Progenitor cell of endocrine pancreas (in vitro differentiated cells): ENCODE measurements at places on chromosomes 13 and 19. TPM values are rescaled to one million over a fixed set of nuclear protein-coding genes. Genes with fewer than 3 reads are reported as not detected.

Gene TEKTIP1
- 3.8 and 4.0 TPM in 2 replicates for total RNA-seq

Gene LPAR2
- 164 and 170 TPM in 2 replicates for total RNA-seq

Gene RFPL4A
- total RNA-seq: not detected in 2 replicates

Gene TMEM161A
- total RNA-seq: 38.8 and 42.3 TPM in 2 replicates

Gene MAST1
- 5.3 and 5.9 TPM in 2 replicates for total RNA-seq

Gene SIGLEC14
- total RNA-seq: not detected in 2 replicates

DNA sequence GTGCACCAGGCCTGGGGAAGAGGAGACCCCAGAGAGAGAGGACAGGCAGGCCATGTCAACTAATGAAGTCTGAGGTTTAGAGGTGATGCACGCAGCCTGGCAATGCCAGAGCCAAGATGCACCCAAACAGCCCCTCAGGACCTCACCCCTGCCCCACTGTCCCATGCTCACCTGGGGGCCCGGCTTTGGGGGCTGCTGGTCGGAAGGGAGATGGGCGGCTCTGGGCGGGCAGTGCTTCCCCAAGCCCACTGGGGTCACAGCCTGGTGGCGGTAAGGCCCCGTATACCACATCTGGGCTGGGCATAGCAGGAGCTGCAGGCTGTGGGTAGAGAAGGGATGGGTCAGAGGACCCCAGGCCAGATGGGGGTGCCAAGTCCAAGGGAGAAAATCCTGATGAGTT is 8.6 kb upstream of the TMEM161A start:
- DNase-seq: no peak

DNA sequence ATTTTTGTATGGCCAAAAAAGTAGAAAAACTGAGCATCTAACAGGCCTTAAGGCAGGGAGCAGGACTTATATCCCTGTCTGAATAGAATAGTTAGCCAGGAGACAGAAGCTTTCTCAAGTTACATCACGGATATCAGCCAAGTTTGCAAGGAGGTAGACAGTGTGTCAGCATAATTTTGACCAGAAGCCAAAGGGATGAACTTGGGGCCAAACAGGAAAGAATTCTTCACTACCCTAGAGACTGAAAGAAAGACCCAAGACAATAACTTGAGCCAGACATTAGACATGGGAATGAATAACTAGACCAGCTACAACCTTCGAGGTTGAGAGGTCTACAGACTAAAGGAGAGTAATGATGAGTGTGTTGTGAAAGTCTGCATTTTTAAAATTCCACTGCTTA is 48.1 kb upstream of the PCDH9 start:
- DNase-seq: no peak

DNA sequence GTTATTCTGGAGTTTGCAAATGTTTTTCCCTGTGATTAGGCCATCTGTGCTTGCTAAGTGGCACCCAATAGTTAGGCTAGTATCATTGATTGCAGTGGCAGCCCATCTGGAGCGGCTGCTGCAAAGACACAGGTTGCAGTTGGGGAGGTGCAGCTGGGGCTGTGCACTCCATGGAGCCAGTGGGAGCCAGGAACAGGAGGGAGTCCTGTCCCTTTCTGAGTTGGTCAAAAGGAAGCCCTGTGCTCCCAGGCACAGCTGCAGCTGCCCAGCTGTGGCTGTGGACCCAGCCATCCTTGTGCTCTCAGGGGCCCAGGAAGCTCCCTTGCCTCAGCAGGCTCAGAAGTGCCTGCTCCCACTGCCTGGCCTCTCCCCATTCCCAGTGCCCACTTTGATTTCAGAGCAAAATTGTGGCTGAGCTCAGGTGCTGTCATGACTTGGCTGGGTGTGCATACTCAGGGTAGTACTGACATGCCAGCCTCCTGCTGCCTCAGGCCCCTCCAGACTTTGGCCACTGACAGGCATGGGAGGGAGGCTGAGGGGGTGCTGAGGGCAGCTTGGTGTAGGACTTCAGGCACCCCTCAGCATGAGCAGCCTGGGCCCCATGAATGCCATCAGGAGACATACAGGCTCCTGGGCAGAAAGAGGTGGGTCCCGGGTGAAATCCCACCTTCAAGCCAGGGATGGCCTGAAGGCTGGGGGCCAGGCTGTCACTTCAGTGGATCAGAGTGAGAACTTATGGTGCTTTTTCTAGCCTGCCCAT is 270.6 kb downstream of the PCDH20 start:
- no peak for DNase-seq

DNA sequence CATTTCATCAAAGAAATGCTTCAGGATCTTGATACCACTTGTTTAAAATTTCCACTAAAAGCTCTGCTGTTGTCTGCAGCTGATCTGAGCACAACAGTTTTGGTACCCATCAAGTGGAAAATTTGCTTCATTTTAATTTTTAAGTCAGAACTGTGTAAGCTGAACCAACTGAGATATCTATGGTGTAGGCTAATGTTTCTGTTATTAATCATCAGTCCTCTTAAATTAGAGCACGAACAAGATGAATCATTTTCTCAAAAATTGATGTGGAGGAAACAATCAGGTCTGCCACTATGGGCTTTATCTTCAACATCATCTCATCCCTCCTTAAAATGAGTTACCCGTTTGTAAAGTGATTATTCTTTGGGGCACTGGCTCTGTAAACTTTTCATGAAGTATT is 221.5 kb upstream of the NBEA start:
- DNase-seq: no peak

- no peak for DNase-seq
Measured at GRCh38 chr19:610801-611480, 21.3 kb downstream of the HCN2 start.

DNA sequence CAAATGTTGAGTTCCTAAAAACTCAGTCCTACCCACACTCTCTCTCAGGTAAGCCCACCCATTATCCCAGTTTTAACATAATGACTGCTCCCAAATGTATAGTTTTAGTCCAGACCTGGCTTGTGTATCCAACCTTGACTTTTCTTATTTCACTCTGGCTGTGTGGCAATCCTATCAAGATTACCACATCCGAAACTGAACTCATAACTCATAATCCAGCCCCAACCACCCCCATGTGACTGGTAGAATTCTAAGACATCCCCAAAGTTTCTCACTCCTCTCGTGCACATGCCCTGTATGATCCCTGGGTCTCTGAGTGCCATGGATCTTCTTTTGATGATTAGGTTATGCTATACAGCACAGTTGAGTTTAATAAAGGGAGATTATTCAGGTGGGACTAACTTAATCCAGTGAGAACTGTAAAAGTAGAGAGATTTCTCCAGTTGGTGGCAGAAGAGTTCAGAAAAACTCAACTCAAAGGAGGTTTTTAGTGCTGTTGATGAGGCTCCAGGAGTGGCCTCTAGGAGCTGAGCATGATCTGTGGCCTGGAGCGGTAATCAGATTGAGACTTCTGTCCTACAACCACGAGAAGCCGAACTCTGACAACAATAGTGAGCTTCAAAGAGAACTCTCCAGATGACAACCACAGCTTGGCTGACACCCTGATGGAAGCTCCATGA is 413.4 kb downstream of the ZNF536 start:
- no peak for DNase-seq

DNA sequence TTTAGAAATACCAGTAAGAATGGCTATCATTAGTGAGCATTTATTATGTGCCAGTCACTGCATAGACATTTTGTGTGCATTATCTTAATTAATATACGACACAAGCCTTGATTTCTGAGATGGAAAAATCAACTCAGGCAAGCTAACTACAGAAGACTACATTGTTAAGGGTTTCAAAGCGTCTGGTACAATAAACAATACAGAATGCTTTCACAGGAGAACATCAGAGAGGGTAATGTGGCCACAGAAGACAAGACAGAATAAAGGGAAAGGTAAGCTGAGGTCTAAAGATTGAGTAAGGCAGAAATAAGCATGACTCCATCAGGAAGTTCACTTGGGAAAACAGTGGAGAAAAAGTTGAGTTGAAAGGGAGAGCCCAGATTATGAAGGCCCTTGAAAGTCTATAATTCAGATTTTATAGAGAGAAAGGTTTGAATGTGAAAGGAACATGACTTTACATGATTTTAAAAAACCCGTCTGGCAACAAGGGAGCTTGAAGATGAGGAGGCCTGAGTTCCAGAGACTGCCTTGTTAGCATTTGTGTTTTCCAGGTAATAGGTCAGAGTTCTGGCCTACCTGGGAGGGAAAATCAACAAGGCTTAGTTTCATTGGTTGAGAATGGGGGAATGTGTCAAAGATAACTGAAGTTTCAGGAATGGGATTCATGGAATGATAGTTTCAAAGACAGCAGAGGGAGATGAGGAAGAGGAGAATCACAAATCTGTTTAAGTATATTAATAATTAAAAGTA is 1.8 kb upstream of the MBNL2 start:
- DNase-seq: no peak

- no peak for DNase-seq
Measured at GRCh38 chr19:53532362-53532761, 5.6 kb upstream of the ZNF331 start.

DNA sequence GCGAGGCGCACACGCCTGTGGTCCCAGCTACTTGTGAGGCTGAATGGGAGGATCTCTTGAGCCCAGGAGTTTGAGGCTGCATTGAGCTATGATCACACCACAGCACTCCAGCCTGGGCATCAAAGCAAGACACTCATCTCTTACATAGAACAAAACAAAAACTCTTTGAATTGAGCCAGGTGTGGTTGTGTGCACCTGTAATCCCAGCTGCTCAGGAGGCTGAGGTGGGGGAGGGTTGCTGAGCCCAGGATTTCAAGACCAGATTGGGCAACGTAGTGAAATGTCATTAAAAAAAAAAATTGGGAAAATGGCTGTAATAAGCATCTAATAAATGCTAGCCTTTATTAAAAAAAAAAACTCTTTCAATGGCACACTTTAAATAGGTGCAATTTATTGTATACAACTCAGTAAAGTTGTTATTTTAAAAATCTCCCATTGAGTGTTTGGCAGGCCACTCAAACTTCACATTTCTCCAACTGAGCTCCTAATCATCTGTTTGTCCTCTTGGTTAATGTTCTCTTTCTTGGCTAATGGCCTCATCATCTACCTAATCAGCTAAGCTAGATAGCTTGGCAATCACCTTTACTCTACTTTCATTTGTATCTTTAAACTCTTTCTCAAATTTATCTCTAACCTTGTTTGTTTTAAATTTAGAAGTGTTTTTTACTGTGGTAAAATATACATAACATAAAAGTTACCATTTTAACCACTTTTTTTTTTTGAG is 28.1 kb upstream of the HMGB1 start:
- DNase-seq: no peak

GRCh38 chr13:50909605-50910484 is at the start of gene RNASEH2B:
Gene RNASEH2B (plus strand): TSS chr13:50909791. CDS start chr13:50910077, 286 bp downstream.
- DNase-seq: peak; percentile 69

DNA sequence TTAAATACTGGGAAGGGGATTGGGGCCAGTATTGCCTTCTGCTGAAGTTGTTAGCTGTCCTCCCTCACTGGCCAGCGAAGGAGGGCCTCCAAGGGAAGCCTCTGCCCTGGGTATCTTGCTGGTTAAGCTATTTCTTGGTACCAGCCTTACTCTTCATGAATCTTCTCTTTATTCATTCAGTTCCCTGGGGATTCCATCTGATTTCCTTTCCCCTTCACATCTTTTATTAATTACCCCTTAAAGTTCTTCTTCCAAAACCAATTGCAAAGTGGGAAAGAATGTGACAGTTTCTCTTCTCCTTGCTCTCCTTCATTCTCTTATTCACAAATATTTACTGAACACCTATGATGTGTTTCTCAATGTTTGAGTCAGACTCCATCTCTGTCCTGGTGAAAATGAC is 36.7 kb upstream of the STK24 start:
- no peak for DNase-seq

DNA sequence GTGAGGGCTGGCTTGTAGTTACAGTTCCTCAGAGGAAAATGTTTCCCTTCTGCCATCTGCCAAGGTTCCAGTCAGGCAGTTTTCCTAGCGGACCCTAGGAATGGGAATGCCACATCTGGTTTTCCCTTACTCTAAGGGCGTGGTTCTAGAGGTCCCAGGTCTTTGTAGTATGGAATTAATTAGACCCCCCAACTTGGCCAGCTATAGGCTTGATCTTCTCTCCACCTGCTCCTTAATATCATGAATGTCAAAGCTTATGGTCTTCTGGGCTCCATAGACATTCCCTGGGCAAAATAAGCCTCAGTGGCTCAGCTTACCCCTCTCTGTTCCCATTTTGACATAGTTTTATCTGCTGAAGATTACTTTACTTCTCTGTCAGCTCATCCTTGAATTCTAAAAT is 70.0 kb downstream of the ZNF568 start:
- no peak for DNase-seq

- DNase-seq: no peak
Measured at GRCh38 chr19:27966390-27966816, 1246.5 kb downstream of the UQCRFS1 start.

DNA sequence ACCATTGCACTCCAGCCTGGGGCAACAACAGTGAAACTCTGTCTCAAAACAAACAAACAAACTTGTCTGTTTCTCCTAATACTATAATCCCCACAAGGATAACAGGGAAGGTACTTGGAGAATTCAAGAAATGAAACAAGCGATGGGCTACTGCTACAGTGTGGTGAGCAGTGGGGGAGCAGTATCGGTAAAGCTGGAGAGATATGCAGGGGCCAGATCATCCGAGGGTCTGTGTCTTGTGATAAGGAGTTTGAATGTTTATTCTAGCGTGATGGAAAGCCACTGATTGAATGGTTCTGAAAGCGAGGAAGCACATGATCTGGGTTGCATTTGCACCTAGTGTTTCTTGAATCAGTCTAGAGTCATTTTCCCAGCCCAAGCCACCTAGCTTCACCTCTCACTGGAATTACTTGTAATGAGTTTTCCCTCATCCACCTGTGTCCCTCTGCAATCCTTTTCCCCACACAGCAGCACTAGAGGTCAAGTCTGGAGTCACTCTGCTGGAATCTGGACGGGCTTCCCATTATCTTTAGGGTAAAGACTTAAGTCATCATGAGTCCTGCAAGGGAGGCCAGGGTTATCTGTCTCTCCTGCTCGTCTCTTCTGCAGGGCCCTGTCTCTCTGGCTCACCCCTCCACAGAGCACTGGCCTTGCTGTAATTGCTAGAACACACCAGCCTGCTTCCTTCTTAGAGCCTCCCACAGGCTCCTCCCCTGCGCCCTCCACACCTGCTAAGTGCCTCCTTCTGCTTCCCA is 162.3 kb downstream of the KLF5 start:
- no peak for DNase-seq

- DNase-seq: no peak
Measured at GRCh38 chr13:113499936-113500335, 9.4 kb upstream of the DCUN1D2 start.

DNA sequence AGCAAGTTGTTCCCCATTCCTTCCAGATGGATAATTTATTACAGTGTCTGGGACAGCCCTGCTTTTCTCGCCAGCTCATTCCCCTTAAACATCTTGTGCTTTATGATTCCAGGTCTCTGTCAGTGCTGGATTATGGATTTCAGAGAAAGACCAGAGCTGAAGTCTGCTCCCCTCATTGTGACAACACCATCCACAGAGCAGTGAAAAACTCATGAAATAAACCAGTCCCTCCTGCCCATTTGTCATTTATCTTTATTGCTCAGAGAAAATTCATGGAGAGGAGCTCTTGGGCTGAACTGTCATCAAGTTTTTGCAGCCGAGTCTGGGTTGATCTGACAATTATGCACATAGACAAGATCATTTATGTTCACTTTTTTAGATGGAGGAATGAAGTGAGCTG is 92.7 kb upstream of the GPR12 start:
- DNase-seq: no peak

DNA sequence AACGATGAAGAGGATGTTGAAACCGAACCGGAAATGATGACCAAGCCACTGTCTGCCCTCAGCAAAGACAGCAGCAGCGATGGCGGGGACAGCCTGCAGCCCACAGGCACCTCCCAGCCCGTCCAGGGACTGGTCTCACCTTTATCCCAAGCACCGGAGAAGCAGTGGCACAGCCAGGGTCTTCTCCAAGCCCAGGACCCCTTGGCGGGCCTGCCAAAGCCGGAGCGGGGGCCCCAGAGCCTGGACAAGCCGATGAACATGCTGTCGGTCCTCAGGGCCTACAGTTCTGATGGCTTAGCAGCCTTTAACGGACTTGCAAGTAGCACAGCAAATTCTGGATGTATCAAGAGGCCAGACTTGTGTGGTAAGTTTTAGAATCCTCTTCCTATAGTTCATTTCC is 177.0 kb downstream of the ZNF536 start:
- no peak for DNase-seq
